ENCODE measurements at places on chromosomes 2 and 18.

DNA sequence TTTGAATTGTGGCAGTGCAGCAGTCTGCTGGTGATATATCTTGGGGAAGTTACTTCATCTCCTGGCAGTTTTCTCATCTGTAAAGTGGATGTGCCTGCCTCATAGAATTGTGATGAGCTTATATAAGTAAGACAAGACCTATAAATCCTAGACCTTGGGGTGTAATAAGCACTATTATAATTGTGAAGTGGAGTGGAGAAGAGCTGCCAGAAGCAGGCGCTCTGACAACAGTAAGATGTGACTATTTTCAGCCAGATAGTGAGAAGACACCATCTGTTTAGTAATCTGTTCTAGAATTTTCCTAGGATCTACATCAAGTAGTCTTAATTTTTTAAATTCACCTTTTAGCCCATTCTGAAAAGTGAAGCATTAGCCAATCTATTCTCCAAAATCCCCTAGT lies 85.6 kb upstream of the TSPYL6 start:
- DNase-seq: no peak

- no peak for DNase-seq
Measured at GRCh38 chr18:74140582-74140981, 7.1 kb downstream of the FBXO15 start.

GRCh38 chr2:20596193-20596972 lies 54.5 kb downstream of the HS1BP3 start:
- DNase-seq: no peak

DNA sequence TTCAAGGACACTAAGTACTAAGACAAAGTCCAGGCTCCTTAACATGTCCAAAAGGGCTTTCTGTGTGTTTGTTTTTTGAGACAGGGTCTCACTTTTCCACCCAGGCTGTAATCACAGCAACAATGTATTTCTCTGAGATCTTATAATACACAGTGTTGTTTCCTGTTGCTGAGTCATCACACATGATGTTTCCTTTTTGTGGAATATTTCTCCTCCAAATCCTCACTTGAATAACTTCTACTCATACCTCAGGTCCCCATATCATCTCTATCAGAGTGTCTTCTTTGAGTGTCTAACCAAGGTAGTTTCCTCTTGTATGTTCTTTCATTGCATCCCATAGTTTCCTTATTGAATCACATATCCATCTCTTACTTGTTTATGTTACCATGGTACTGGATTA lies 632.0 kb upstream of the PIK3C3 start:
- DNase-seq: no peak

- no peak for DNase-seq
Measured at GRCh38 chr2:3727397-3728045, 24.1 kb downstream of the DCDC2C start.

GRCh38 chr2:101788995-101789970 lies 91.8 kb downstream of the MAP4K4 start:
- no peak for DNase-seq

DNA sequence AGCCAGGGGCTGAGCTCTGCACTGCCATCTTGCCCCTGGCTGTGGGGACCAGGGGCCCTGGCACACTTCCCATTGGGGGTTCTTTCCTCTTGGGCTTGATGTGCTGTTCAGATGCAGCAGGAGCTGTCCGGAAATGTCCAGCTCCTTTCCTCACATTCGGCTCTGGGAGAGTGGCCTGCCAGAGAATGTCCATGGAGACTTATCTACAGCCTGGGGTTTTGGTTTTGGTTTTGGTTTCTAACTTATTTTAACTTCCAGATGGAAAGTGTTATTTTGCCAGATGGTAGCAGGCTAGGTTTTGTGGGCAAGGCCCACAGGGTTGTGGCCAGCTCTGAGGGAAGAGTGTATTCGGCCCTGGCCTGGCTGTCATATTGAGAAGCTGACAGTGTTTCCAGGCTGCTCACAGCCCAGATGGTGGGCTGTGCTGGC lies 177.3 kb downstream of the ANKRD30B start:
- no peak for DNase-seq

DNA sequence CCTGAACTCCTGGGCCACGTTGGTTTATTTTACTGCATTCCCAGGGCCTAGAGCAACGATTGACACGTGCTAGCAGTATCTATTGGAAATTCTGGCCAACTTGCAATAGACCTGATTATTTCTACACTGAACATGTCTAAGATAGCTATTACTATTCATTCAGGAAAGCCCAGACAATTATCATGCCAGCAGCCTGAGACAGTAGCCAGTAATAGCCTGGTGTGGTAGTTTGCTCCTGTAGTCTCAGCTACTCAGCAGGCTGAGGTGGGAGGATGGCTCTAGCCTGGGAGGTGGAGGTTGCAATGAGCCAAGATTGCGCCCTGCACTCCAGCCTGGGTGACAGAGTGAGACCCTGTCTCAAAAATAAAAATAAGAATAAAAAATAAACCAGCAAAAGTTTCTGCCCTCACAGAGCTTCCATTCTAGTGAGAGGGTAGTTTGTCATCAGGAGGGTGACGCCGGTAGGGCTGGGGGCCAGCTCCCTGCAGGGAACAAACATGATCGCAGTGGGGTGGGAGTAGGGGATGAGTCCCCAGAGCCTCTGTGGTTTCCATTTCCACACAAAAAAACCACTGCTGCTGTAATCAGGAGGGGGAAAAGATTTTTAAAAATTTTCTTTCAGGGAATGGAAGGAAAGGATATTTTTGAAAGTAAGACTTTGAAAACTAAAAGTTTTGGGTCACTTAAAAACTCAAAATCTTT lies 4.3 kb downstream of the CASP8 start:
- DNase-seq: no peak

- peak; percentile 18 for DNase-seq
Measured at GRCh38 chr2:200305797-200306195, 697 bp upstream of the SPATS2L start.

GRCh38 chr2:140442319-140442718 lies 1662.1 kb upstream of the NXPH2 start:
- no peak for DNase-seq

DNA sequence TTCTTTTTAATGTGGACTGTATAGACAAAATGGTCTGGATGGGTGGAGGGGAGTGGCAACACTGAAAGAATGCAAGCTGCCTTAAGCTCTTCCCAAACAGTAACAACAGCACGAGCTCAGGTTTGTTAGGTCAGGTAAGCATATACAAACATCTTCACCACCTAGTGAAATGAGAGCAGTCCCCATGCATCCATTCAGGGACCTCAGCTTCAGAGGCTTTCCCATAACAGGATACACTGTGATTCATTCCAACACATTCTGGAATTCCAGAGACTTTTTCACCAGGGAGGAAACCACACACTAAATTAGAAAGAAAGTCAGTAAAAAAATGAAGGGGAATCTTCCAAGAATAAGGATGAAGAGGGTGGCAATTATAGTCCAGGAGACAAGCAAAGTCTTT lies 50.4 kb upstream of the BZW1 start:
- no peak for DNase-seq

- no peak for DNase-seq
Measured at GRCh38 chr2:39608686-39609441, 56.9 kb upstream of the TMEM178A start.

DNA sequence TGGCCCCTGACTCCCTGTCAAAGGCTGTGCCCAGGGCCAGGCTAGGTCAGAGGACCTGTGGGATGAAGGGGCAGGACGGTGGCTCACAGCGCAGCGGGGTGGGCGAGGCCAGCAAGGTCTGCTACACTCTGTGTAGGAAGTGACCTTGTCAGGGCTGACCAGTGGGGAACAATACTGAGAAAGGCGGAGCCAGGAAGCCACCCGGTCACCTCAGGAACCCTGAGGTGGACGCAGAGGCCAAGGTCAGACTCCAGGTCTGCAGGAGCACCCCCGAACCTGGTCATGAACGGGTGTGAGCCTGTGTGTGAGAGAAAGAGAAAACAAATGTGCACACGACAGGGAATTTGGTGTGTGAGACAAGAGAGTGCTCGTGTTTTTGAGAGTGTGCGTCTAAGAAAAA lies 72.3 kb downstream of the SMAD7 start:
- no peak for DNase-seq

DNA sequence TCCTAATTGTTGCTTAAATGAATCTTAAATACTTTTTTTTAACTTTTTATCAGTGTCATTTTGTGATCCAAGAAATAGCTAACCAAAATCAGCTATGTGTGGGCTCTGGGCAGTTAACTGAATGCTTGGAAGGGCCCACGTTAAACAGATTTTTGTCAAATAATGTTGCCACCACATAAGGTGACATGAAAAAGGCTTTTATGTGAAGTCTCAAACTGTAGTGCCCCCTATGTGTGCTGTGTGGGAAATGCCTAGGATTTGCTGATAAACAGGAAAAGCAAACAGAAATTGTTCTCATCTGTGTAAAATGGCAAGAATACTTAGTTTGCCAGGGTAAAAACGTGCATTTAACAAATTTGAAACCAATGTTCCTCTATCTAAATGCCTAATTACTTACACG lies 242.2 kb downstream of the ZNF516 start:
- DNase-seq: no peak

- no peak for DNase-seq
Measured at GRCh38 chr2:25170888-25171287, 2.5 kb upstream of the POMC start.

DNA sequence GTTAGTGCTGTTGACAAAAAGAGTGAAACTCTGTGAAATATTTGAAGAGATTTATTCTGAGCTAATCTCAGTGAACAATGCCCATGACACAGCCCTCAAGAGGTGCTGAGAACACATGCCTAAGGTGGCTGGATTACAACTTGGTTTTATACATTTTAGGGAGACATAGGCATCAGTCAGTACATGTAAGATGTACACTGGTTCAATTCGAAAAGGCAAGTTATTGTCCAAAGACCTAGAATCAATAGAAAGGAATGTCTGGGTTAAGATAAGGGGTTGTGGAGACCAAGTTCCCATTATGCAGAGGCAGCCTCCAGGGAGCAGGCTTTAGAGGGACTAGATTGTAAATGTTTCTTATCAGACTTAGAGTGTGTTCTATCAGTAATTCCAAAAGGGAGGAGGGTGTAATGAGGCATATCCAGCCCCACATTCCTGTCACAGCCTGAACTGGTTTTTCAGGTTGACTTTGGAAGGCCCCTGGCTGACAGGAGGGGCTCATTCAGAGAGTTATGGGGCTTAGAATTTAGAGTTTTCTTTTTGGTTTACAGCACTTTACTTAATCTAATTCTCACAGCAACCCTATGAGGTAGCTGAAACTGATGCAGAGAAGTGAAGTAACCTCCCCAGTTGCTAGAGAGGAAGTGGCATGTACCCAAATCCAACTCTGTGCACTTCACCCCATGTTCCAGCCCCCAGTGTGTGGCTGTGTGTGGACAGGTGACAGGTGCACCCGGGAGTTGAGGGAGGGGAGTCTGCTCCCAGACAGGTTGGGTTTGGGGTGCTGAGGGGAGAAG lies 28.3 kb upstream of the ASAP2 start:
- no peak for DNase-seq

DNA sequence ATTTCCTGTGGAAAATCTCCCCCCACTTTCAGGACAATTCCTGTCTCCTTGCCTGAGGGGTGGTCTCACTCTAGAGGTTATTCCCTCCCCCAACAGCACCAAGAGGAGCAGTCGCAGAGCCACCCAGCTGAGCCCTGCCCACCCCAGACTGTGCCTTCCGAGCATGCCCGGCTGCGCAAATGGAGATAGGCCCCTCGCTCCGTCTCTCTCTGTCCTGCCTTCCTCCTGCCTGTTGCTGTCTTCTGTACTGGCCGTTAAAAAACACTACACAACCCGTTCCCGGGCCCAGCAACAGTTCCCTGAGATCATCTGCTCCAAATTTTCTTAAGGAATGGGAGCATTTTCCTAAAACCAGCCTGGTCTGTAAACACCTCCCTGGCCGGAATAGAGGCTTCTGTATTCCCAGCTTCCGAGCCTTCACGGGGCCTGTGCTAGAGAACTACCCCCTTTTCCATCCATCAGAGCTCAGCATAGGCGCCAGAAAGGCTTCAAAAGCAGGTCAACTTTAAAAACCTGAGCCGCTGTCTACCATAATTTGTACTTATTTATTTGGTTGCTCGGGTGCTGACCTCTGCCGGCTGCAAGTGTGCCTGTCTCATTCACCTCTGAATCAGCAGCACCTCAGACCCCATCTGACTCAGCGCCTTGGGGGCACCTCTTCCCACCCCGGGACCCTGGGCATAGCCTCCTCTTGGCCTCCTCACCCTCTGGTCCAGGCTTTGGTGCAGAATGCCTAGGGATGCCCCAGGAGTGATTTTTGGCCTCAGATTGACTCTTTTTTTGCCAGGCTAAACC lies 159.4 kb downstream of the PXDN start:
- DNase-seq: no peak

GRCh38 chr18:9017167-9017904 lies 85.2 kb upstream of the NDUFV2 start:
- DNase-seq: peak; percentile 36

GRCh38 chr2:5140347-5140746 lies 551.8 kb upstream of the SOX11 start:
- DNase-seq: no peak

- DNase-seq: no peak
Measured at GRCh38 chr18:24672165-24672941, 211.9 kb downstream of the HRH4 start.

DNA sequence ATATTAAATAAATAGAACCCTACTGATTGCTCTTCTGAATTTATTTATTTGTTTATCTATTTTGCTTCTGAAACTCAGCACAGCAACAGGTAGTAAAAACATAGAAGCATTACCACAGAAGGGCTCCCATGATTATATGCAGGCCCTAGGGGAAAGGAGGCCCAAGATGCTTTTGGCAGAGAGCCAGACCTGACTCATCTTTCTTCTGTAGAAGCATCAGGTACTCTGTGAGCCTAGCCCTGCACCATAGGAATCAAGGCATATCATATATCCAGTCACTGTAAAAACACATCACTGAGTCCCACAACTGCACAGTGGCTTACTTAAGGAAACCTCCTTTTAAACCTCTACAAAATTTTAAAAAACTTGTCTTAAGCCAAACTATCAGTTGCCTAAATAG lies 1.8 kb downstream of the SCN9A start:
- DNase-seq: no peak

- no peak for DNase-seq
Measured at GRCh38 chr2:221570321-221570935, 1.7 kb downstream of the EPHA4 start.

- DNase-seq: no peak
Measured at GRCh38 chr2:100185516-100185915, 43.1 kb upstream of the AFF3 start.

GRCh38 chr18:66749030-66749429 lies 145.1 kb upstream of the CDH19 start:
- DNase-seq: no peak

GRCh38 chr2:168703926-168704325 lies 98.5 kb upstream of the NOSTRIN start:
- no peak for DNase-seq

- DNase-seq: no peak
Measured at GRCh38 chr2:158904627-158905177, 63.7 kb upstream of the TANC1 start.

DNA sequence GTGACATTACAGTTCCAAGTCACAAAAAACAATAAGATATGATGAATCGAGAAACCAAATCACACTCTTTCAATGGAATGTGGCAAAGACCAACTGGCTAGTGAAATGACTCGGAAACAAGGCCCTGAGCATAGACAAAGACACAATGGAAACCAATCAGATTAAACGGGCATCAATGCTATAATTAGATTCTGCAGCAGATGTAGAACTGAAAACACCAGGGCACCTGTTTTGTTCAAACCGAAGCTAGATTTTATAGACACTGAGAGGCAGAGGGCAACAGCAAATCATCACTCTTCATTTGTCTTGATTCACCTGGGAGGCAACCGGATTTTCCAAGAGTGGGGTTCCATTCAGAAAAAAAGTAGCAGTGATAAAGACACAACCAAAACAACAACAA lies 92.8 kb upstream of the BARD1 start:
- no peak for DNase-seq
